ENCODE measurements at places on chromosomes 7 and 10.

GRCh38 chr7:122311734-122312450 lies 7.3 kb upstream of the FEZF1 start:
- no peak for DNase-seq

- DNase-seq = peak; percentile 50
Observed at GRCh38 chr7:140674356-140674800, 1.6 kb downstream of the ADCK2 start.

GRCh38 chr10:33657154-33657908 lies 322.9 kb upstream of the NRP1 start:
- no peak for DNase-seq

DNA sequence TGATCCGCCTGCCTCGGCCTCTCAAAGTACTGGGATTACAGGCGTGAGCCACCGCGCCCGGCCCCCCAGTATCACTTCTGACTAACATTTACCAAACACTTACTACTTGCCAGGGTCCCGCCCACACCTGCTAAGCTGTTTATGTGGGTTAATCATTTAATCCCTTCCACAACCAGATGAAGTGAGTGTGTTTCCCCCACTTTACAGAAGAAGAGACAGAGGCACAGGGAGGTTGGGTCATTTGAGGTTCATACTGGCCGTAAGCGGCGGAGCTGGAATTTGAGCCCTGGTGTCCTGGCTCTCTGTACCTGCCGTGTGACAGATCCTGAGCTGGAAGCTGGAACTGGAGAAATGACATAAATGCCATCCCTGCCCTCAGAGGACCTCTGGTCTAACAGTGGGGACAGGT lies 15.1 kb upstream of the VPS37D start:
- DNase-seq = no peak

GRCh38 chr7:1531263-1531978 lies 919 bp downstream of the MAFK start:
- no peak for DNase-seq

- DNase-seq = no peak
Observed at GRCh38 chr7:78968951-78969350, 484.5 kb downstream of the MAGI2 start.

GRCh38 chr10:104081998-104082397 lies 3.7 kb downstream of the COL17A1 start:
- DNase-seq = no peak

Data from GM12865 (cell line).